ENCODE measurements at places on chromosomes 2 and 18. TPM values are rescaled to one million over a fixed set of nuclear protein-coding genes. Genes with fewer than 3 reads are reported as not detected.

The TMEM247 gene
- total RNA-seq: not detected

The NT5DC4 gene
- not detected for total RNA-seq

The LRP2 gene
- total RNA-seq: 0.01 TPM

The STAT4 gene
- 3.9 TPM for total RNA-seq

The OLA1 gene
- 130 TPM for total RNA-seq

The APOB gene
- total RNA-seq: not detected

The SULT1C4 gene
- total RNA-seq: not detected

The L3MBTL4 gene
- not detected for total RNA-seq

The IGFBP5 gene
- total RNA-seq: 0.20 TPM

The ELAC1 gene
- 4.8 TPM for total RNA-seq

Data from A549 treated with CORT108297 at 1 μM for 4 hours (cell line).